Stimulated activated CD4-positive, alpha-beta T cell treated with anti-CD3 and anti-CD28 coated beads, Interleukin-15, amount 100 ng/mL, for 24 hours (primary cell): ENCODE measurements at places on chromosomes 3 and 15.

- DNase-seq: no peak
These were observed 25.4 kb downstream of the ZNF621 start for GRCh38 chr3:40550167-40550566.

- no peak for DNase-seq
These were observed 150.3 kb downstream of the SNRK start for GRCh38 chr3:43436507-43437140.

- DNase-seq: no peak
These were observed 440 bp downstream of the DCBLD2 start for GRCh38 chr3:98901119-98901391.

- no peak for DNase-seq
These were observed 5.1 kb downstream of the GP9 start for GRCh38 chr3:129065720-129066073.

DNA sequence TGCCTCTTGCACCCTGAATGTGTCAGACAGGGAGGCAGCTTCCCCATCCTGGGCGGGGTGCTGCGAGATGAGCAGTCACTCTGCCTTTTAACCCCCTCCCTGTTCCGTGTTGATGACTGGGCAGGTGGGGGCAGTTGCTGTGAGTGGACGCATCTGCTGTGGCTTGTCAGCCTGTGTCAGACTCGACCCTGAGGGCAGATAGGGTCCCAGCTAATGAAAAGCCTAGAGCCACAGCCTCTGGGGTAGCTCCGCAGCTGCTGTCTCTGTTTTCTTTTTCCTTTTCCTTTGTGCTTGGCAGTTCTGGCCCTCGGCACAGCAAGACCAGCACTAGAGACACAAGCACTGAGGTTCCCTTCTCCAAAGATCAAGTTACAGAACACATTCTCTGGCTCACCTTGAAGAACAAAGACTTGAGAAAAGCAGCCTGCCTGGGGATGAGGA lies 43.0 kb upstream of the GLCE start:
- no peak for DNase-seq

DNA sequence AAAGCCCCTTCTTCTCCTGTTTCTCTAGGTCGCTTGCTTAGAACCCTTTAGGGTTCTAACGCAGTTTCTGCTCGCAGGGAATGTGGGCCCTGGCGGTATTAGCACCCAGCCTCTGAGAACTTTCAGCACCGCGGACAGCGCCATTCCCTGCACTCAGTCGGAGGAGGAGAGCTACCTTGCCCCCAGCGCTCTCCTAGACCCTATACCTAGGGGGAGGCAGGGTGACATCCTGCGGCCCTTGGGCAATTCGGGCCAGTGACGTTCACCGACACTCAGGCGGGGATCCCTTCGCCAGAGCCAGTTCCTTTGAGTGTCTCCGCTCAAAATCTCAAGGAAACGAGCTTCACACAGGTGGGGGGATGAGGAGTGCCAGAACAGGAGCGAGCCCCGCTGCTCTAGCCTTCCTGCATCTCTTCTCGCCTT lies 1.3 kb downstream of the SLC7A14 start:
- peak; percentile 68 for DNase-seq
